ENCODE measurements at places on chromosomes 2 and 18.

DNA sequence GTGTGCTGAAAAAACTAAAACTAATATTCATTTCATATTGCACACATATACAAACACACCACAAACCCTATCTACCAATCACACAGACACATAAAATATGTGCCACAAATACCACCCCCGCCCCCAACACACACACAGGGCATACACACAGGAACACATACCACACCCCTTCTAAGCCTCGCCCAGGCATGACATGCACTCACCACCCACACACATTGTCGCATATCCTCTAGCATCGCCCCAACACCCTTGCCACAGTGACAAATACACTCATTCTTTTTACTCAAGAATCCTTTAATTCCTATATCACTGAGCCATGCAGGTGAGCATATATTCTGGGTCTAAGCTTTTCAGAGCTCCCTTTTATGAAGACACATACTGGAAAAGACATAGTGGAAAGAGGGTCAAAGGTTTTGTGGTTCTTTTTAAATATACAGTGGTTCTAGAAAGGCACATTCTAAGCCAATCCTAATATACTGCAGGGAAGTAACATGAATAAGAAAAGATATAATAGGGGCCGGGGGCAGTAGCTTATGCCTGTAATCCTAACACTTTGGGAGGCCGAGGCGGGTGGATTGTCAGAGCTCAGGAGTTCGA, 24.5 kb upstream of the LCLAT1 start:
- peak; percentile 59 for DNase-seq

DNA sequence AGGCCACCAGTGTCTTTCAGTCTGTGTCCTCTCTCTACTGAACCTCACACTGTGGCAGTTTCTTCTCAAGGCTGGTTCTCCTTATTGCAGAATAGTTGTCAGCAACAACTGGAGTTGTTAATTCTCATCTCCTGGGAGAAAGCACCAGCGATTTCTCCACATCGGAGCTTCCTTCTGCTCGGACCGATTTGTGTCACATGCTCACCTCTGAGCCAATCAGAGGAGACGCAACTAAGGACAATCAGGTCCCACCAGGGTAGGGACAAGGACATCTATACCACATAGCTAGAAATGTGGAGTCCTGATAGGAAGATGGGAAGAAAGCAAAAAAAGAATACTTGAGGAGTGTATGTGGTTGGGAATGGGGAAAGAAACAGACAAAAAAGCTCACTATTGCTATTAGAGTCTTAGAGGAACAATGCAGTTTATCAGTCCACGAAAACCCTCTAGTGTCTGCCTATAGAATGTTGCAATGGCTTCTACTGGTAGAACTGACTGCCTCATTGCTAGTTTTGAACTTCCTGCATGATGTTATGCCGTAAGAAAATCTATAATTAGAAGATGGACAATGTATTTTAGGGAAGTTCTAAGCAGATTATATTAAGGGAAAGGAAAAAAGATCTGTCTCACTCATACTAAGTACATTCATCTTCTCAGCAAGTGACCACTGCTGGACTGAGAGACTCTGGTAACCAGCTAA, 169.7 kb downstream of the CDCA7 start:
- no peak for DNase-seq

GRCh38 chr18:9333441-9334328, 888 bp upstream of the TWSG1 start:
- no peak for DNase-seq

DNA sequence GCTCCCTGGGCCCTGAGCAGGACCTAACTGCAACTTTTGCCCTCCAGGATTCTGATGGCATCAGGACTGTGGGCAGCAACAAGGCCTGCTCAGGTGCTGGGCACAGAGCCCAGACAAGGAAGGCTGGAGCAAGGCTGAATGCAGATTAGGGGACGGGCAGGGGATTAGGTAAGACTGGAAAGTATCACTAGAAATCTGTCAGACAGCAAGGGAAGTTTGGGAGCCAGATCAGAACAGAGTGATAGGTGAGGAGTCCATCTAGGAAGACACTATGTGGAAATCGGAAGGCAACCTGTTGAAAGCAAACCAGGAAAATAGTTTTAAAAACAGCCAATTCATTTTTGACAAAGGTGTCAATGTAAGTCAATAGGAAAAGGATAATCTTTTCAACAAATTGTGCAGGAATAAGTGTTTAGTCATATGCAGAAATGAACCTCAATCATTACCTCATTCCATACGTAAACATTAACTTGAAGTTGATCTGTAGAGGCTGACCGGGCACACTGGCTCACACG, 56.4 kb upstream of the STPG4 start:
- DNase-seq, result no peak

DNA sequence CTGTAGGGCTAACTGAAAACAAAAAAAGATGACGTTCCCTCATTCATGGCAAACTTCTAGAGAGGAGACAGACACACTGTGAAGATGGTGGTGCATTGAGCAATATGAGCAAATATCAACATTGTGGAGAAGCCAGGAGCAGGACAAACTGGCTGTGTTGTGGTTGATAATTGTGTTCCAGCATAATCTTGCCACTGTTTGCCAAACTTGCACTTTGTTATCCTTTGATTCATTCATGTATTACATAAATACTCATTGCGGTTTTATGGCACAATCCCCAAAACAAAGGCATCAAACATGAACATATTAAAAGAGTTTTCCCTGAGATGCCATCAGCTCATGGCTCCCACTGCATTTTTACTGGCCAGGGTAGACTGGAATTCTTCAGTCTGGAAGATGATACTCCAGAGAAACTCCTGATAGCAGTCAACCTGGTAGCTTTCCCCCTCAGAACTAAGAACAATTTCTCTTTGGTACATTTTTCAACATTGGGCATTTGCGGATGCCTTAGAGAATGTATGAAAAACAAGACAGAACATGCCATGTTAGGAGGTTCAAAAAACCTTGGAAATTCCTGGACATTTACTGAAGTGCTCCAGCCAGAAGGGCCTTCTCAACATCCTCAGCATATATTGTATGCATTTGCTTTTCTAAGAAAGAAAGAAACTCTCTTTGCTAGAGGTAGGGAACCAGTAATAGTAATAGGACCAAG, 487.4 kb upstream of the CELF4 start:
- no peak for DNase-seq

GRCh38 chr2:28080911-28081310, 190.4 kb downstream of the BABAM2 start:
- no peak for DNase-seq

DNA sequence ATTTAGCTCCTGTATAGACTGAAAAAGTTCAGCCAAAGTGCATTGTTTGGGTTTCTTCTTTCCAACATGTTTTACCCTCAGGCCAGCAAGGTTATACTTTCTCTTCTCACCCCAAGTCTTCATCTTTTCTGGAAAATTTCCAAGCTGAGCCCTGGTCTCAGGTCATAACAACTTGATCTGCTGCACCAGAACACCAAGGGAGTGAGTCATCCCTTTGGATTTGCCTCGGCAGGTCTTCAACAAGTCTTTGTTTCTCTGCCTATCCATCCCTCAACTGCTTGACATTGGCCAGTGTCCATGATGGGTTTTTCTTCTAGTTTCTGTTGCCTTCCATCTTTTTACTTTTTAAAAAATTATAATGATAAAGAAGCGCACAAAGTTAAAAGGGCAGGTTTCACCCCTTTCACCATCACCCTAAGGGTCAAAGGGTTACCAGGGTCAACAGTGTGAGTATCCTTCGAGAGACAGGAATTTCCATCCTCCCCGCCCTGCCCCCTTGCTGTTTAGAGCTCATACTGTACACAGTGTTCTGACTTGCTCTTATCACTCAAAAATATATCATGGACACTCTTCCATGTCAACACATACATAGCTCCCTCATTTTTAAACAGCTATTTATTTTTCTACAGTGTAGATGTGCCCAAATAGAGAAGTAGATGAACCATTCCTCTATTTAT, 5.7 kb upstream of the SPATS2L start:
- no peak for DNase-seq

GRCh38 chr18:44564922-44565321, 115.8 kb upstream of the SETBP1 start:
- no peak for DNase-seq

DNA sequence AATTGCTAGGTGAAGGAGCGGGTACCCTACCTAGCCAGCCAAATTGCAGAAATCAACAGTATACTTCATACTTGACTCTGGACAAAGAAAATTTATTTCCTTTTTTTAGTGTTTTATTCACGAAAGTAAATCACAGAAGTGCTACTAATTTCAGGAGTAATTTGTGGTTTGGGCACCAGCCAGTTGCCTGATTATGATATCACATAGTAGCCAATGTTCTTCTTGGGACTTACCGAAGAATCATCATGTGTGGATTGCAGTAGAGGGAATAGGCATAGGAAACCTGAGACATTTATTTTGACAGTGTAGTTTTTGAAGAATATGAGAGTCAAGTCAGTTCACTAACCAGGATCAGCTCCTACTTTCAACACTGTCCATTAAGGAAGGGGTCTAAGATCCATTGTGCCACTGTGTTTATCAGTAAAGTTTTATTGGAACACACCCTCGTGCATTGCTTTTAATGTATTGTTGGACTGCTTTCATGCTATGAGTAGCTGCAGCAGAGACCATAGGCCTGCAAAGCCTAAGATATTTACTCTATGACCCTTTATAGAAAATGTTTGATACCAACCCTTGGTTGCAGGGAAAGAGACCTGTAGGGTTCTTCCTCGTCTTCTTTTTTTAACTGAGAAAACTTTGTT, 32.1 kb downstream of the TNFRSF11A start:
- DNase-seq, result no peak

- no peak for DNase-seq
Measured at GRCh38 chr2:202387608-202388342, 11.6 kb downstream of the BMPR2 start.

GRCh38 chr18:39635192-39635591, 2069.6 kb upstream of the CELF4 start:
- no peak for DNase-seq

DNA sequence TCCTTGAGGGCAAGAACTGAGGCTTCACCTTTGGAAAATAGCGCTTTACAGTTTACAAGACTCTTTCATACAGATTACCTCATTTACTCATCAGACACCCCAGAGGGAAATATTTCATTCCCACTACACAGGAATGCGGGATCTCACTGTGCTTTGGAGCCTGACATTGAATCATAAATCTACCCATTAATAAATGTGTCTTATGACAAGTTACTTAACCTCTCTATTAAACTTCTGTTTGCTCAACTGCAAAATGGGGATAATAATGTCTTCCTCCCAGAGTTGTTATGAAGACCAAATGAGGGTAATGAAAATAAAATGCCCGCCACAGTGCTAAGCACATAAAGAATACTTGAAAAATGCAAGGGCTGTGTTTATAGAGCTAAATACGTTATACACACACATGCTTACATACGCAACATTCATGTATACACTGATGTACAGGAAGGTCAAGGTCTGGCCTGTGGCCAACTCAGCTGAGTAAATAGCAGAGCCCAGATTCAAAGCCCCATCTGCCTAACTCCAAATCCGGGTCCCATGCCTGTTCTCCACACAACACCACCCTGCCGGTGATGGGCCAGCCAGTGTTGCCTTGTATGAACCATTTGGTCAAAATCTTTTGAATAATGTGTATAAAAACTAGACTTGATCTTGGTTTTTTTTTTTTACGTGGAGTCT, 77.8 kb upstream of the STPG4 start:
- DNase-seq, result no peak

- DNase-seq, result no peak
Measured at GRCh38 chr18:54783139-54783538, 45.1 kb upstream of the RAB27B start.

- no peak for DNase-seq
Measured at GRCh38 chr2:109057686-109058085, 68.7 kb upstream of the EDAR start.

DNA sequence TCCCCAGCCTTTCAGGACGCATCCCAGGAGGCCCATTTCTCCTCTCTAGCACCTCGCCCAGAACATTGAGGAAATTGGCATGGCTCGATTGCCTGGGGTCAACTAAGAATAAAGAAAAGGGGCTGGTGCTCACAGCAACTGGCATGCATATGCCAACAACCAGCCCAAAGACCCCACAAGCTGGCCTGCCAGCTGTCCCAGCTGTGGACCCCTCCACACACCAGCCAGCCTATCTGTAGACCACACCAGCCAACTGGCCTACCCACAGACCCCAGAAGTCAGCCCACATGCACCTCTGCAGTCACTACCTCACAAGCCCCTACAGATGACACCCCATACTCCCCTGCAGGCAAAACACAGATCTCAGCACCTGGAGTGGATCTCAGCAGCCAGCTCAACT, 123.8 kb upstream of the ID2 start:
- no peak for DNase-seq

- DNase-seq, result no peak
Measured at GRCh38 chr2:168243061-168243460, 4.3 kb downstream of the STK39 start.

GRCh38 chr2:224263571-224264043, 138.3 kb downstream of the FAM124B start:
- DNase-seq, result no peak

GRCh38 chr2:218391202-218391601, 8.5 kb upstream of the CTDSP1 start:
- no peak for DNase-seq

DNA sequence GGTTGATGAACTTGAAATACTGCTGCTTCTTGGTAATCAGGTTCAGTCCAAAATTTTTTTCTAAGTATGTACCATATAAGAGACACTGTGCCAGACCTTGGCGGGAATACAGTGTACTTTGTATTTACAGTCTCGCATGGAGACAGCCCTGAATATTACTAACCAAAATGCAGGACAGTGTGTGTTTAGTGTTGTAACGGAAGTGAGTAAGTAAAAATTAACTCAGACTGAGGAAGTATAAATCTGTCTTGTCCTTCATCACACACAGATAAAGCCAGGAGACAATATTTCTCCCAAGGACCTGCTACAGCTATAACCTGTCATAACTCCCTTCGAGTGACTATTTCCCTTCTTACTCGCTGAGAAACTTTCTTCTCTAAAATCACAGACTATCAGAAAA, 76.9 kb downstream of the ACTR3 start:
- DNase-seq, result peak; percentile 1

- no peak for DNase-seq
Measured at GRCh38 chr18:63762518-63762917, 12.7 kb upstream of the SERPINB7 start.

DNA sequence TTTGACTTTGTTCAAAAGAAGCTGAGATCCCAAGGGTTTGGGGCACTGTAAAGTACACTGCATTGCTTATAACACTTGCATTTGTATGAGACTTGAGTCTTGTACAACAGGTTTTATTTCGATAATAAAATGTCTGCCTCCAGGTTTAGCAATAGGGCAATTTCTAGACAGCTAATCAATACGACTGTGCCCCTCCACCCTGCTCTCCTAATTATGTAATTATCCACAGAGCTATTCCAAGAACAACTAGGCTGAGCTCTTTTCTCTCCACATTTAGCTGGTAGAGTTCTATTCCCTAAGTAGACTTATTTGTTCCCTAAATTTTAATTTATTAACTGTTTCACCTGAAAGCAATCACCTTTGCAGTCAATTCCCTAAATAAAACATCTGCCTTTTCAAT, 52.9 kb upstream of the LINC00305 start:
- DNase-seq, result no peak
